ENCODE measurements at places on chromosomes 6 and 20.

- DNase-seq: no peak
Observed at GRCh38 chr6:139109558-139109957, 25.3 kb upstream of the HECA start.

GRCh38 chr20:48360342-48360975, 467.3 kb downstream of the PREX1 start:
- no peak for DNase-seq

GRCh38 chr6:115544765-115545671, 515.7 kb downstream of the FRK start:
- no peak for DNase-seq

GRCh38 chr6:49225471-49225870, 237.6 kb downstream of the MMUT start:
- no peak for DNase-seq

DNA sequence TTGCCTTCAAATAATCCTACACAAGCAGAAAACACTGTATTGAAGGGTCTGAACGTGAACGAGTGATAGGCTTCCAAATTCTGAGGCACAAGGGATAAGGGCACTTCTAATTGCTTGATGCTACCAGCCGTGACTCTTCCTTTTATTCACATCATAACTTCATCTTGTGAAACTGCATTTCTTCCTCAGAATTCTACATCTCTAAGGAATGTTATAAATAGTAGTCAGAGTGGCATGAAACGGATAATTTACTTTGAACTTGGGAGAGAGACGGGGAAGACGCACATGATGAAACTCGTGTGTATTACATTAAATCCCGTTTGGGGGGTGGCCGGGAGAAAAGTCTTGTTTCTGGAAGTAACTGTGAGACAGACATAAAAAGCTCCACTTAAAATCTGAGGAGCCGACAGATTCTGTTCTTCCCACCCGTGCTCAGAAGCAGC, 754 bp downstream of the HDDC2 start:
- no peak for DNase-seq

DNA sequence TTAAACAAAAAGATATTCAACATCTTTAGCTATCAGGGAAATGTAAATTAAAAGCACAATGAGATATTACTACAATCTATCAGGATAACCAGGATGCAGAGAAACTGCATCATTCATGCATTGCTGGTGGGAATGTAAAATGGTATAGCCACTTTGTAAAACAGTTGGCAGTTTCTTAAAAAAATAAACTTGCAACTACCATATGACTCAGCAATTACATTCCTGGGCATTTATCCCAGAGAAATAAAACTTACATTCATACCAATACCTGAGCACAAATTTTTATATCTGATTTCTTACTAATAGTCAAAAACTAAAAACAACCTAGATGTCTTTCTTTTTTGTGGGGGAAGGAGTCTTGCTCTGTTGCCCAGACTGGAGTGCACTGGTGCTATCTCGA, 190.3 kb upstream of the TAB2 start:
- no peak for DNase-seq

DNA sequence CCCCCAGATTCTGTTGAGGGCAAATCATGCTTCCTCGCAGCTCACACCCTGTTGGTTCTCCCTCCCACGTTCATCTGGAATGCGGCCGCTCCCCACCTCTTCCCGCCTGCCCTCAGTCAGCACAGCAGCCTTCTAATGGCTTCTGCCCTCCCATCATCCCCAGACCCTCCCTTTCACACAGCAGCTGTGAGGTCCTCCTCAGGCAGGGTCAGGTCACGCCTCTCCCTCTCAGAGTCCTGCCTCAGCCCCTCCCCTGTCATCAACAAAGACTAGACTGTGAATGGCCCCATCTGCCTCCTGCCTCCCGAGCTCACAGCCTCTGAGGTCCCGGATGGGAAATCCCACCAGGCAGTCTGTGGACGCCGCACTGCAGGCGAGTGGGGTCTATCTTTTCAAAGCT, 7.9 kb upstream of the BHLHE23 start:
- DNase-seq: no peak
